ENCODE measurements at places on chromosomes 6 and 20.

DNA sequence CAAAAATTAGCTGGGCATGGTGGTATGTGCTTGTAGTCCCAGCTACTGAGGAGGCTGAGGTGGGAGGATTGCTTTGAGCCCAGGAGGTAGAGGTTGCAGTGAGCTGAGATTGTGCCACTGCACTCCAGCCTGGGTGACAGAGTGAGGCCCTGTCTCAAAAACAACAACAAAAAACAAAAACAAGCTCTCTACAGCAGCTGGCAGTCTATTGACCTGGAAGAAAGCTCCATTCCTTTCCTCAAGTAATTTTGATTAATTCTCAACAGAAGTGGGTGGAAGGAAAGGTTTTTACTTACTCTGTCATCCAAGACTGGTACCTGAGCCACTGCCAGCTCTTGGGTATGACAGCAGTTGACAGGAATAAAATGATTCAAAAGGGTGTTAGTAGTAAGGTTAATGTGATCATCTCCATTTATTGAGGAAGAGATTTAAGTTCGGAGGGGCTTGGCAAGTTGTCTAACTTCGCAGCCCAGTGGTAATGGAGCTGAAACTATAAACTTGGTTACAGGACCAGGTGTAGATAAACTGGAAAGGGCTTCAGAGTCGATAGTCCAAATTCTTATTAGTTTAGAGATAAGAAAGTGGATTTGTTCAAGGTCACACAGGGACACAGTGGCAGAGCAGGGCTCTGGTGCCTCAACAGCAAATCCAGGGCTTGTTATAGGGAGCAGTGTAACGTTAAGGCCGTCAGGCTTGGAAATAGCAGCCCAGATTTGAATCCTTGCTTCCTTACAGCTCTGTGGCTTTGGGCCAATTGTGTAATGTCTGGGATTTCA lies 14.8 kb downstream of the SRSF3 start:
- no peak for DNase-seq

- peak; percentile 97 for DNase-seq
These were observed 17.5 kb downstream of the PPARD start for GRCh38 chr6:35359744-35360348.

- peak; percentile 83 for DNase-seq
These were observed 55.6 kb upstream of the CARMIL1 start for GRCh38 chr6:25223490-25223991.

- DNase-seq, result peak; percentile 87
These were observed 921.9 kb upstream of the EYS start for GRCh38 chr6:66628917-66629316.

- DNase-seq, result no peak
These were observed 3.5 kb downstream of the WRNIP1 start for GRCh38 chr6:2768696-2769095.

DNA sequence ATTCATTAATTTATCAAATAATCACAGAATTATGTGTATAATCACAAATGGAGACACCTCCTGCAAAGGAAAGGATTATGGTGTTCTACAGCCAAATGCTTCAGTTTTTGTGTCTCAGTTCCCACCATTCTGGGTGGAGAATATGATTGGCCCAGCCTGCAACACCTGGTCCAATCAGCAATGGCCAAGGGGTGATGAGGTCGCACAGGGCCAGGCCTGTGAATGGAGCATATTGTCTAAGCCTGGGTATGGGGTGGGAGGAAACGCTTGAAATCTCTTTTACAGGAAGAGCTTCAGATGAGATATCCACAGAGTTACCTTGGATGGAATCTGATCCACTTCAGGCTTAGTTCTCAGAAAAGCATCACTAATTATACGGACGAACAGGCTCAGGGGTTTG lies 271.6 kb downstream of the DHX35 start:
- DNase-seq, result no peak

GRCh38 chr20:33653218-33653899 lies 8.8 kb upstream of the C20orf144 start:
- peak; percentile 80 for DNase-seq

- peak; percentile 66 for DNase-seq
These were observed 168.6 kb downstream of the NFATC2 start for GRCh38 chr20:51373713-51374455.

DNA sequence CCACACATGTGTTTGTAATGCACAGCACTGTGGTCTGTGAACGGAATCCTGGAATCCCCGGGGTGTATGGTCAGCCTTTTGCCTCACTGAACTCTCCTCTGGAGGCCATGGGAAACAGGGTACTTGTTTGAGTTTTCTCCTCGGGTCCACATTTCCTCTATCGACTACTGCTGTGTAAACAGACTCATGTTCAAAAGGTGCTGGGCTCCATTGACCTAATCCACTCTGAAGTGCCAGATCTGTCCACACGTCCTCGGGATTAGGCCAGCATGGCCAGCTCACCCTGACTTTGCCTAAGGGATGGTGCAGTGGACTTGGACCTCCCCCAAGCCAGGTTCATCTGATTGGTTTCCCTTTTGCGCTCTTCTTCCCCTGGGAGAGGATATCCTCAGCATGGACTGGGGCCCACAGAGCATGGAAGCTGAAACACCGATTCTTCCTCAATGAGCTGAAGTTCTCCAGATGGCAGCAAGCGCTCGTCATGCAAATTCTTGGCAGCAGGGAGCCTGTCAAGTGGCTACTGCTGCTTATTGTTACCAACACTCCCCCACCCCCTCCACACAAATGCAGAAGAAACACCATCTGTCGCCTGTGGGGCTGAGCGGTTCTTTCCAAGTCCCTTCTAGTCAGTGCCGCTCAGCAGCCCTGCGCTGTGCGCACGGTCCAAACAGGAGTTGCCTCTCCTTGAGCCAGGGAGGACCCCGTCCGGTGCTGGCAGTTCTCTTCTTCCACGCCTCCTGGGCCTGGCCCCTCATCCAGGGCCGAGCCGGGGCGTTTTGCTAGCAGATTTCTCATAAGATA lies 292.6 kb upstream of the MARCKS start:
- peak; percentile 97 for DNase-seq

- no peak for DNase-seq
These were observed 57.0 kb downstream of the DNAAF9 start for GRCh38 chr20:3350422-3350821.

- no peak for DNase-seq
These were observed 356.8 kb downstream of the HDGFL1 start for GRCh38 chr6:22925920-22926789.

DNA sequence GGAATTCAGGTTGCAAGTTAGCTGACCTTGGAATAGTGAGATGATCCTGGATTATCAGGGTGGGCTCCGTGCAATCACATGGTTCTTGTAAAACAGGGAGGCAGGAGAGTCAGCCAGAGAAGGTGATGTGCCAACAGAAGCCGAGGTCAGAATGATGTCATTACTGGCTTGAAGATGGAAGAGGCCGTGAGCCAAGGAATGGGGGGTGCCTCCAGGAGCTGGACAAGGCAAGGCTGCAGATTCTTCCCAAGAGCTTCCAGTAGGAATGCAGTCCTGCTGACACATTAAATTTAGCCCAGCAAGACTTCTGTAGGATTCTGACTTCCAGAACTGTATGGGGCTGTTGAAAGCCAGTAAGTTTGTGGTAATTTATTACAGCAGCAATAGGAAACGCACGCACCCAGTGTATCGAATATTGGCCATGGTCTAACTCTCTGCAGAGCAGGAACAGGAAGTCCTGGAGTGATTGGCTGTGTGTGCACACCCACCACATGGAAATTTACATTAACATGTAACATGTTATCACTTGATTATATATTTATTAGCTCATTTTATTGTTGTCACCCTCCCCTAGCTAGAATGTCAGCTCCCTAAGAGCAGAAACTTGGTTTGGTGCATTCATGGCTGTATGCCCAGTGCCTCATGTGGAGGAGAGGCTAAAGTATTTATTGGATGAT lies 19.1 kb downstream of the SLC24A3 start:
- DNase-seq, result no peak

DNA sequence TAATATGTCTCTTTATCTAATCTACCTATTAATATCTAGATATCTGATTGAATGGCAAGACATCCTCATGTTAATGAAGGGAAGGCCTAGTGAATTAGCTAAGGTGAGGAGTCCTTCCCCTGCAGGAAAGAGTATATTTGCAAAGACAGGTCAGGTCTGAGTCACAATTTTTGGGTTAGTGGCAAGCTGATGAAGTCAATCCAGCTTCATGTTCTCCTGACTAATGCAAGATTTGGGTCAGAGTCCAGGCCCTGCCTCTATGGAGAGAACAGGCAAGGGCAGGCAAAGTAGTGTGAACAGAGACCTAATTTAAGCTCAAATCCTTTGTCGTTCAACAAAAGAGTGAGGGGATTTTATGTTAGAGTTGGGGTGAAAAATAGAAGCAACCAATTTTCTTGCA lies 496.7 kb downstream of the BMP2 start:
- DNase-seq, result no peak
